GF-D8 (cell line): ENCODE measurements at places on chromosomes 7 and 10.
A peak's percentile ranks its signal among the peaks of the same experiment; 100 is the strongest.

DNA sequence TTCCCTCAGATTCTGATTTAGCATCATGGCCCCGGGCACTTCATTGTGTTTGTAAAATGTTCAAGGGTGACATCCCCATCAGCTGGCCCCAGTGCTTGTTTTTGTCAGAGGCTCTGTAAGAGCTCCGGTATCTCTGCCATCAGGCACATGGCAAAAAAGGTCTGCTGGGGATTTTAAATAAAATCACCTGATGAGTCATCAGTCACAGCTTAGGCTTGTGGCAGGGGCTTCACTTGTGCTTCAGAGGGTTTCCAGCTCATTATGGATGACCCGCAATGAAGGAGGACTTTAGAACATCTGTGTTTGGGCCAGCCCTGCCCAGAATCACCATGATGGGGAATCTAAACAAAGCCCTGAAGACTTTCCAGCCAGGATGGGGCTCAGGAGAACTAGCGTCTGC is 259.9 kb downstream of the ZEB1 start:
- no peak for DNase-seq

- DNase-seq, result peak; percentile 8
Measured at GRCh38 chr7:134632937-134633540, 13.6 kb upstream of the BPGM start.

DNA sequence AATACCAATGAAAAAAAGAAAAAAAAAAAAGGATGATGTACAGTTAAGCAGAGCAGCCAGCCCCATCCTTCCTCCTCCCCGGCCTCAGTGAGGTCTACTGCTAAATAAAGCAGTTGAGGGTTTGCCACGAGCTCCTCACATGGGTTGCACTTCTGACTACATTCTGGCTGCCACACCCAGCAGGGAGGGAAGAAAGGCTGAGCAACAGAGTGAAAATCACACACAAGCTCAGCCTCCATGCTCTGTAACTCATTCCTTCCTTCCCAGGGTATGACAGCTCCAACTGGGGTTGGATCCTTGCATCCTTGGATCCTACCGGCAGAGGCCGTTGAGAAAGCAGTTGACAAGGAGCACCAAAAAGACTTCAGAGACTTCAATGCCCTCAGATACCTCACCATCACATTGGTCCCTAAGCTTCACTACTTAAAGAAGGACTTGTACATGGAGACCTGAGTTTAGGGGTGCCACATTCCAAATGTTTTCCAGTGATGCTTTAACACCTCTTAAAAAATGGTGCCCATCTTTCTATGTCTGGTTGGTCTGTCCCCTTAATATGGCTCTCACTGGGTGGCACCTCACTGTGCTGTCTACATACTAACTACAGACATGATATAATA is 52.9 kb upstream of the PIK3CG start:
- DNase-seq, result no peak

DNA sequence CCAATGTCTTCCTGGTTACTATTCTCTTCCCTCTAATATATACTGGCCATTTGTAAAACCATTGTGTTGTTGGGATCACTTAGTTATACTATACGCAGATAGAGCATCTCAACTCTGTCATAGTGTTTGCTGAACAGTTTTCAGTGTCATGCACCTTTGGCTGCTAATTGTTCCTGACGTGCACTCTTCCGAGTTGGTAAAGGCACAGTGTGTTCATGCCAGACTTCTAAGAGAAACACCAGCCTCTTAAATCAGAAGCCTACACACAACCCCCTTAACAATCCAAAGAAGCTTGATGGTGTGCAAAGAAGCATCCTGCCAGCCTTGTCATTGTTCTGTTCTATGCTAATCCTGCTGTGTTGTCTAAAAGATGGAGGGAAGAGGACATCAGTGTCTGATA is 131.1 kb downstream of the MAPK8 start:
- DNase-seq, result no peak

GRCh38 chr10:132575320-132576201 is 38.0 kb downstream of the INPP5A start:
- DNase-seq, result peak; percentile 76

DNA sequence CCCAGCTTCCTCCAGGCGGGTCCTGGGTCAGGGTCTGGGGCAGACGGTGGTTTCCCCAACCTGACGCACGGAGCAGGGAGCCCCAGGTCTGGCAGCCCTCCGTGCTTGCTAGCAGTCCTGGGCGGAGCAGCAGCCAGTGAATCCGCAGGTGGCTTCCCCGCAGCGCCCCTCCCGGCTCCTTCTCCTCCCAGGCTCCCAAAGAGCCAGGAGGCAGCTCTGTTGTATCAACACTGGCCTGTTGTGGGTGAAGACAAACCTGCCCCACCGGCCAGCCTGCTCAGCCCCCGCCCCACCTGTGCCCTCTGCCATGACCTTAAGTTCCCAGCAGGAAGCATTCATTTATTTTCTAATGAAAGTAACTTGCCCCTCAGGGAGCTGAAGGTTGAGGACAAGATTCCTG is 24.0 kb upstream of the TMEM213 start:
- no peak for DNase-seq

- no peak for DNase-seq
Measured at GRCh38 chr7:130415006-130415405, 25.8 kb downstream of the CEP41 start.

- no peak for DNase-seq
Measured at GRCh38 chr7:43758029-43758821, at the start of gene BLVRA. Gene BLVRA, plus strand, starts transcription at chr7:43758680. Its CDS starts 12,479 bp downstream, at chr7:43771159.
